NB4 (cell line): ENCODE measurements at places on chromosomes 6 and 20.

- DNase-seq = no peak
These were observed 877.8 kb downstream of the EPHA7 start for GRCh38 chr6:92541448-92542060.

- no peak for DNase-seq
These were observed 84.4 kb upstream of the HDAC2 start for GRCh38 chr6:114055349-114055748.

DNA sequence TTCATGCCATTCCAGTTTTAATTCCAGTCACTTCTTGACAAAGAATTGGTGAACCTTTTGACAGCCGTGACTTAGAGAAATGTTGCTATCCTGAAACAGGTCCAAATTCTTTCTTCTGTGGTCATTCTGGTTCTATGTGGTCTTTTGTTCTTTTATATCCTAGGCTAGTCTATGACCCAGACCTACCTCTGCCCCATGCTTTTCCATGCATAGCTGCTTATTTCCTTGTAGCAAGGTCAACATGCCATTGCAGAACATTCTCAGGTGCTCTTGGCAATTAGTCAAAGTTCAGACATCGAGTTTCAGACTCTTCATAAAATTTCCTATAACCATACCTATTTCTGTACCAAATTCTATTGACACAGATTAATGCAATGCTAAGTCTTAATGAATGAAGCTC is 202.6 kb downstream of the PLCB1 start:
- no peak for DNase-seq

GRCh38 chr6:26383624-26384417 is 913 bp downstream of the BTN2A2 start:
- DNase-seq = peak; percentile 18

DNA sequence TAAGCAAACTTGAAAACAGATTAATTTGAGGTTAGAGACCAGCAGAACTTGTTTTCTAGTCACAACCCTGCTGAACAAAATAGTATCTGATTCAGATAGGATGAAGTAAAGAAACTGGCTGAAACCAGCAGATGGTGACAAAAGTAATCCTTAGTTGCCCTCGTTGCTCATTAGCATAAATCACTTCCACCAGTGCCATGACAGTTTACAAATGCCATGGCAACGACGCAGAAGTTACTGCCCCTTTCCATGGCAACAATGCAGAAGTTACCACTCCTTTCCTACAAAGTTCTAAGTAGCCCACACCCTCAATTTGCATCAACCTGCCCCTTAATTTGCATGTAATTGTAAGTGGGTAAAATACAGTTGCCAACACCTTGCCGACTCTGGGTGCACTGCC is 23.7 kb downstream of the SNRPB start:
- no peak for DNase-seq

GRCh38 chr6:25094726-25095125 is 159.0 kb upstream of the RIPOR2 start:
- no peak for DNase-seq

DNA sequence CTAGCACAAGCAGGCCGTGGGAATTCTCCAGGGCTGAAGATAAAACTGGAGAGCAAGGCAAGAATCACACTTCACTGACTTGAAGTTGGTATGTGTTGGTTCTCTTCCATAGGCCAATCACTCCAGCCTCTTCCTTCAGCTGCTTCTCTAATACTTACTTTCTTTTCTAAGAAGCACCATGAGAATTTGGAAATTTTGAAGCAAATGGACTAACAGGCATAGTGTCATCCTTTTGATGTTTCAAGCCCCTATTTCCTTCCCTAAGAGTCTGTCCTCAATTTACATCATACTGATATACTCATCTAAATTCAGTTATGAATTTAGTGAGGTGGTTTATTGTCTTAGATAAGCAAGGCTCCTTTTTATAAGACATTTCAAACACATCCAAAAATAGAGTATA is 24.0 kb downstream of the SLC26A8 start:
- no peak for DNase-seq

DNA sequence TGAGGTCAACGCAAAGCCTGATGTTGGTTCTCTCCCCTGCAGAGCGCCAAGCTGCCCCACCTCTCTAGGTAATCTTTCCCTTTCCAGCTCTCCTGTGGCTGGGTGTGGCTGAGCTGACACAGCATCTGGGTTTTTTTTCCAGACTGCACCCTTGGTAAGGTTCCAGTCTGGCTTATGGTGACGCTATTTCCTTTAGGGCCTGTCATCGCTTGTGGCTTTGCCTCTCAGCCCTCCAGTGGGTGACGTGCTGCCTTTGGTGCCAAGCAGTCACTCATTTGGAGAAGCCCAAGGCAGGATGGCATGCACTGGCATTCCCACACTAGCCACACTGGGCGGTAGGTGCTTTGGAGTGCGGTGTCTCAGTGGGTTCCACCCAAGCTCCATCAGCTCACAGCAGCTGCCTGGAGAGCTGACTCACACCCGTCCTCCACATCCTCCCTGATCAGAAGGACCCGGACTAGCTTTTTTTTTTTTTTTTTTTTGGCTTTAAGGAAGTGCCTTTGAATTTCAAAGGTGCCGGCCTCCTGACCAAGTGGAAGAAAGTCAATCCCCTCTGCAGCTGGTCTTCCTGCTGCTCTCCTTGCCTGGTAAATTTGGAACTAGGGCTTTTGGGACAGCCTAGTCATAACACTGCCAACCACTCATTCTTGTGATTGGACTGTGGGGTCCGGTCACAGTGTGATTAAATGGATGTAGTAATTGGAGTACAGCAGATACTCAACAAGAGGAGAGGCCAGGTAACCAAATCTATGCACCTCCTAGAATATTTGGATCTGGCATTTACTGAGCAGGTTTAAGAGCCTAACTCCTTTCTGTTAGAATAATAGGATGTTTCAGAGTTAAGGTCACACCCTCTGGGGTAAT is 153.6 kb downstream of the CD83 start:
- peak; percentile 43 for DNase-seq

DNA sequence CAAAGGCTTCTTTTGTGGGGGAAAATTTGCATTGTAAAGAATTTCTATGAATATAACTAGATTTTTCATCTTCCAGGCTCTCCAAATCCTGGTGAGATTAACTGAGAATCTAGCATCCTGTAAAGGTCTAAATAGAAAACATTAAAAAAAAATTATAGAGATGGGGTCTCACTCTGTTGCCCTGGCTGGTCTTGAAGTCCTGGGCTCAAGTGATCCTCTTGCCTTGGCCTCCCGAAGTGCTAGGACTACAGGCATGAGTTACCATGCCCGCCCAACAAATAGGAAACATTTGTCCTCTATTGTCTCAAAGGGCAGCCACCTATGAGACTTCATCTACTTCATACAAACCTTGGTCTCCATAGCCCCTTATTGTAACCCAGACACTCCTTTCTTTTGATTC is 25.2 kb upstream of the NCOA3 start:
- no peak for DNase-seq

- no peak for DNase-seq
These were observed 253.2 kb downstream of the BMP7 start for GRCh38 chr20:57013217-57013616.

GRCh38 chr6:124722141-124722878 is 239.9 kb upstream of the RNF217 start:
- no peak for DNase-seq

- peak; percentile 0 for DNase-seq
These were observed 218.2 kb upstream of the SNX9 start for GRCh38 chr6:157604816-157605215.

- no peak for DNase-seq
These were observed 88.6 kb downstream of the RNF217 start for GRCh38 chr6:125050663-125051318.

DNA sequence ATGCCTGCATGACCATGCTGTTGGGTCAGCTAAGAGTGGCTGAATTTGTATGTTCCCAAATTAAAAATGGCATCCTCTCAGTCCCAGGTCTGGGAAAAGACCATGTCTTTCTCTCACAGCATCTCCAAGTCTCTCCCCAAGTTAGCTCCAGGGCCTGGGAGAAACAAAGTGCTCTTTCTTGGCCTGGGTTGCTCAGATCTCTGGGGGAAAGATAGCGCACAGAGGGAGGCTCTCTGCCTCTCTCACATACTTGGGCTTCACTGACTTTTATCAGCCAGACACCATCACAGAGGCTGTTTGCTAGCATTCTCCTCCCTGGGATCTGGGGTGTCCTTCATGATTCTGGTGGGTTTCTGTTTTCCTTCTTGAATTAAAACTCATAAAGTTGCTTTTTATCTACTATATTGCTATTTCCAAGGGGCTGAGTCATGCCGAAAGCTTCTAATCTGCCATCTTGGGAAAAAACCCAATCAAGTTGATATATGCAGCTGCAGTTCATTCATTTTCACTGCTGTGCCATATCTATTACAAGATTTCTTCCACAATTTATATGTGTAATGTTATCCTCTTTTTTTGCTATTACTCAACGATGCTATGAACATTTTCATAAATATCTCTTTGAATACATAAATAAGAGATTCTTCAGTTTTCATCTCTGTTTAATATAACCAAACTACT is 190.2 kb downstream of the MOXD1 start:
- DNase-seq = no peak

- no peak for DNase-seq
These were observed 4.1 kb upstream of the TOX2 start for GRCh38 chr20:43910564-43910963.

DNA sequence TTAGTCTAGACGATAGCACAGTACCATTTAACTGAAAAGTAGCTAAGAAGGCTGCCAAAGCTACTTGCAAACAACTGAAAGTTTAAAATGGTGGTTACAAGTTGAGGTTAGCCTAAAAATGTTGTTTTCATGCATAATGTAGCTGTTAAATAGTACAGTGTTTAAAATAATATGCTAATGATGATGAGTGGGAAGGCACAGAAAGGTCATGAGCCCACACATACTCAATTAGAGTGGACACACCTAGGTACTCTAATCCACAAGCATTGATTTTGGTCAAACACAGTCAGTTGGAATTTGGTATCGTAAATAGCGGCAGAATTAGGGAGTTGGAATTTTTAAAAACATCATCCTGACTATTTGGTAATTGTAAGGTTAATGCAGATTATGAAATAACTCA is 7.0 kb downstream of the TXLNB start:
- DNase-seq = no peak

DNA sequence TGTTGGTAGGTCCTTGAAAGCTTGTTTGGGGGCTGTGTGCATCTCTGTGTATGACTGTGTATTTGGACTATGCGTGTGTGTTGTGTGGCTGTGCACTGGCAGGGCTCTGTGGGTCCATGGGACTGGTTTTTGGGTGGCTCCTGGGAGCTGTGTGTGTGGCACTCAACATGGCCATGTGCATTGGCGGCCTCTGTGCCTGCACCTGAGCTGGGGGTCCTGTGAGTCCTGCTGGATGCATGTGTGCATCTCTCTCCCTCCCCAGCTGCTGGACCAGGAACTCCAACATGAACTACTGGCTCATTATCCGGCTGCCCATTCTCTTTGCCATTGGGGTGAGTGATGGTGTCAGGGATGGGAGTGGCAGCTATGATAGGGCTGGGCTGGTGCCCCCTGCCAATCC is 30.1 kb downstream of the GLP1R start:
- DNase-seq = no peak

- DNase-seq = no peak
These were observed 26.5 kb downstream of the CST9L start for GRCh38 chr20:23541776-23542175.

DNA sequence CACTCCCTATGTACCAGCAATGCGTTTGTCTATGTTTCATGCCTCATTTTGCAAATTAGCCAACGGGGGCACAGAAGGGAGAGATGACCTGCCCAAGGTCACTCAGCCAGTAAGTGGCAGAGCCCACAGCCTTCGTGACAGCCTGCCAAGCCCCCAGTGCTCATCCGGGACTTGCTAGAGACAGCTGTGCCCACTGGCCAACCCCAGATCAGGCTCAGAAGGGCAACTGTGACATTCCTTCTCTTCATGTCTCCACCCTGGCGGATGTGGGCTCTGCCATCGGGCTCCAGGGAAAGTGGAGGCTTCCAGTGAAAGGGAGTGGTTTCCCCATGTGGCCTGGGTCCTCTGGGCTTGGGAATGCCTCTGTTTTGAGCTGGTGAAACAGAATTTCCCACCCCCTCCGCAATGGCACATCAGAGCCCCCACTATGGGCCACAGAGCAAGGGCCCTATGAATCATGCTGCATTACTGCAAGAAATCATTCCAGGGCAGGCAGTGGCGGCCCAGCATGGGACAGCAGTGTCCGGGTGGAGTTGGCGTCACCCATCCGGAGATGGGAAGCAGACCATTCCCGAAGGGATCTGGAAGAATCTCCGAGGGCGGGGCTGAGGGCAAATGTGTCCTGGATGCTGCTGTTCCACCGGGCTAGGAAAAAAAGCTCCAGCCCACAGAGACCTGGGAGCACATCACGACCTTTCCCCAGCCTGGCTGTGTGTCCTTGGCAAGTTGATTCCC is 9.1 kb downstream of the RSPO4 start:
- DNase-seq = no peak

DNA sequence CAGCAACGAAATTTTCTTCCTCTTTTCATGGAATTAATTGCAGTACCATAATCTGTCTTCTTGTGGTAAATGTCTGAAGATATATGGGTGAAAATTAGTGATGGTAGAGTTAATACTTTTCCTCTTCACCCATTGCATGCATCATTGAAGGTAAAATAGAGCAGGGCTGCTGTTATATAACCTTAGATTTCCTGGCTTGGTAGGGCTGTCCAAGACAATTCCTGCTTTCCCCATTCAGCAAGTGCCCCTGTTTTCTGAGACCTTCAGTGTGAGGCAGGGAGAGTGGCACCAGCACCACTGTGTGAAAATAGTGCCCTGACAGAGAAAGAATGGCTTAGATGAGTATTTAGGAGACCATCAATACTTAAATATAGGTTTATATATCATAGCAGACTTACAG is 202.0 kb downstream of the ZFAND3 start:
- no peak for DNase-seq

- no peak for DNase-seq
These were observed 27.7 kb upstream of the DTNBP1 start for GRCh38 chr6:15690510-15690909.

DNA sequence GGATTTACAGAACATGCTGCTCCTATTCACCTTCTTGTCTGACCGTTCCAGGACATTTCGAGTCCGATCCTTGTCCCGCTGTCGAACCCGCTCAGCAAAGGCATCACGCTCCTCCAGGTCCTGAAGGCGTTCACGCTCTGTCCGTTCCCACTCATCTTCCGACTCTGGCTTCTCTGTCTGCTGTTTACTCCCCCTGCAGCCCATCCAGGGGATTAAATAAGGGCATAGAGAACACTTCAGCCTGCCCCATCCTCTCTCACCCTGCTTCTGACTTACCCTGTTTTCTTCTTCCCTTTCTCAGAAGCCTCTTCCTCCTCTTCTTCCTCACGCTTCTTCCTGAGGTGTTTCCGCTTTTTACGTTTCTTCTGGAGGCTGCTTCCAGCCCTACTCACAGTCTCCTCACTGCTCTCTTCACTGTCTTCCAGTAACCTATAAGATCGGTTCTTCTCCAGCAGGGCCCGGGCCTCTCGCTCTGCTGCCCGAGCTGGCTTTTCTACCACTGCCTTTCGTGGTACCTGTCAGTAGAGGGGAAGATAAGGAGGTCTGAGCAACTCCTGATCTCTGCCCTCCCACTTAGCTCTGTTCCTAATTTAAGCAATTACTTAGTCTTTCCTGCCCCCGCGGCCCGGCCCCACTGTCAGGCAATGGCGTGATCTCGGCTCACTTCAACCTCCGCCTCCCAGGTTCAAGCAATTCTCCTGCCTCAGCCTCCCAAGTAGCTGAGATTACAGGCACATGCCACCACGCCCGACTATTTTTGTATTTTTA is 1.9 kb downstream of the DHX16 start:
- DNase-seq = peak; percentile 31

- peak; percentile 76 for DNase-seq
These were observed 5.5 kb downstream of the MDGA1 start for GRCh38 chr6:37691904-37692806.

- no peak for DNase-seq
These were observed 50.9 kb downstream of the DTD1 start for GRCh38 chr20:18638768-18639167.

GRCh38 chr6:41093729-41094128 is 21.0 kb downstream of the NFYA start:
- DNase-seq = no peak
